ENCODE measurements at places on chromosomes 7 and 10.
A peak's percentile ranks its signal among the peaks of the same experiment; 100 is the strongest.

- no peak for DNase-seq
These were observed 296.4 kb downstream of the DGKB start for GRCh38 chr7:14606101-14606500.

GRCh38 chr10:1375346-1376170 is 319.4 kb downstream of the WDR37 start:
- DNase-seq = no peak

DNA sequence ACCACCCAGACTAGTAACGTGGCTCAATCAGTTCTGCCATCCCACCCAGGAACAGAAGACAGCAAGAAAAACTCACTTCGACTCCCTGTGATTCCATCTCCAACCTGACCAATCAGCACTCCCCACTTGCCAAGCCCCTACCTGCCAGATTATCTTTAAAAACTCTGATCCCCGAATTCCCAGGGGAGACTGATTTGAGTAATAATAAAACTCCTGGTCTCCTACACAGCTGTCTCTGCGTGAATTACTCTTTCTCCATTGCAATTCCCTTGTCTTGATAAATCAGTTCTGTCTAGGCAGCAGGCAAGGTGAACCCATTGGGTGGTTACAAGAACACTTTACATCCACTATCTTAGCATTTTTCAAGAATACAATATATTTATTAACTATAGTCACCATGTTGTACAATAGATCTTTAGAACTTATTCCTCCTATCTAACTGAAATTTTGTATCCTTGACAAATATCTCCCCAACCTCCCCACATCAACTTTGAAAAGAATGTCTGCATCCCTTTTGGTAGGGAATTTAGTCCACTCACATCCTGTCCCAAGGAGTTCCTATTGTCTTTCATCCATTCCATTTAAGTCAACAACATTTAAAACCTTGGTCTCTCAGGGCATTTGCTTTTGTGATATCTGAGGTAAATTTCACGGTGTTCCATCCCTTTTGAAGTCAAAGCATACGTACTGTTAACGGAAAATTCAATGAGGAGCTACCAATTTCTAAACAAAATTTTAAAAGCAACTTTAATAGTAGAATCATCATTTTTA is 163.7 kb downstream of the MACC1 start:
- DNase-seq = no peak

DNA sequence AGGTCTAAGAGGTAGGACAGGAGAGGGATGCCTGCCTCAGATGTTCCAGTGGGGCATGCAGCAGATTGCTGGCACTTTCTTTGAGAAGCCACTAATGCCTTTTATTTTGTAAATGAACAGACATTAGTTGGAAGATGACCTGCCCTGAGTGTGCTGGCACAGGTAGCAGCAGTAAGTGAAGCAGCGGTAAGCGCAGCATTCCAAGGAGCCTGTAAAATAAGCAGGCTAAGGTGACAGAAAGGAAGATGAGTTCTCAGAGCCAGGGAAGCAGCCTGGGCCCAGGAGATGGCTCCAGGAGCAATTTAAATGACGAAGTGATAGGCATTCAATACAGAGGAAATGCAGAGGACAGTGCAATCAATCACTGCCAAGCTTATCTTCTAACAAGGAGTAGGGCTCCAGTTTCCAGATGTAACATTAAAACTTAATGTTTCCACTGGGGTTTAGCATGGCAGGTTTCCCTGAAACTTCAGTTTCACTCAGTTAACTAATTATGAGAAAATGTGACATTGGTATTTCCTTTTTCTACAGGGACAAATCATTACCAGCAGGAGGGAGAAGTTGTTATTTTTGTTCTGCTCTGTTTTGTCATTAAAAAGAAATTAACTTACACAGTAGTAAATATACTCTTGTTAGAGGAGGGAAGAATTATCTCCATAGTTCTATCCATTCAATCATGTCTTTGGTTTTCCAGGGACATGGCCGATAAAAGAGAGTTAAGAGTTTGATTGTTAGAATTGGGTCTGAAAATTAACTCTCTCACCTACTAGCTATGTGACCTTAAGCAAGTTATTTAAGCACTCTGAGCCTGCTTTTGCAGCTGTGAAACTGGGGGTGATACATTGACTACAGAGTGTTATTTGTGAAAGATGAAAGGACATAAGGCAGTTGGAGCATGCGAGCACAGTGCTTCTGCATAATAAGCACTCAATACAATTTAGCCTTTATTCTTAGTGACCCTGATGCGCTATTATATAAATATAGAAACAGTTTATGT is 96.6 kb upstream of the PTN start:
- no peak for DNase-seq

GRCh38 chr7:41436139-41436538 is 266.8 kb downstream of the INHBA start:
- DNase-seq = no peak

- DNase-seq = no peak
These were observed 197.3 kb downstream of the CREB5 start for GRCh38 chr7:28609608-28610007.

- no peak for DNase-seq
These were observed 3.1 kb upstream of the PAPSS2 start for GRCh38 chr10:87656431-87657072.

GRCh38 chr7:123154231-123154860 is 45.4 kb downstream of the SLC13A1 start:
- DNase-seq = no peak

GRCh38 chr10:88182601-88182930 is 319.1 kb downstream of the PTEN start:
- no peak for DNase-seq

DNA sequence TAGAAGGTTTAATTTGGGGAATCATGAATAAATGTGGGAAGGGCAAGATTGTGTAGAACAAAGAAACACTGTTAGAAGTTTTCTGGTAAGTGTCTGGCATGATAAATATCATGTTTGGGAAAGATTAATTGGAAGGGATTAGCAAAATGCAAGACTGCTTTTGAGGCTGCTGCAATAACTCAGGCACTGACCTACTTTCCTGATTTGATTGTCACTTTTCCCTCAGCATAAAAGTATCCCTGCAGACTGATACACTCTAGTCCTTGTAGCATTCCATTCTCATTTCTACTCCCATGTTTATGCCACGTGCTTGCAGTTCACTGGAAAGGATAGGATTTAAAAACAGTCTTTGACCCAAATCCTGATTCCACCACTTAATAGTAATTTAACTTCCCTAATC is 303.3 kb upstream of the SEMA3A start:
- DNase-seq = no peak

DNA sequence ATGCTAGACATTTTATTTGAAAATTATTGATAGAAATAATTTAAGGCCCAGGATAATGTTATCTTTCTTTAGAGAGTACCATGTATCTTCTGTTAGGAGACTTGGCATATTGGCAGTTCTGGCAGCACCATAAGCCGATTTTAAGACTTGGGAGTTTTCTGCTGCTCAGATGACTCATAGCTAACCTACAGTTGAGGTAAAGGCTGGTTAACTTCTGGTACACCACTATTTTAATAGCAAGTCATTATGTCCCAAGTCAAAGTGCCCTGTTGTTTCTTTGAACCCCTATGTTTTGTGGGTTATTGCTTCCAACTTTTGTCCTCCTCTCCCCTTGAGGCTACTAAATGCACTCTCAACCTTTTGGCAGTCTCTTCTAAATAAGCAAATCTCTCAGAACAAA is 25.2 kb downstream of the ATRNL1 start:
- no peak for DNase-seq

DNA sequence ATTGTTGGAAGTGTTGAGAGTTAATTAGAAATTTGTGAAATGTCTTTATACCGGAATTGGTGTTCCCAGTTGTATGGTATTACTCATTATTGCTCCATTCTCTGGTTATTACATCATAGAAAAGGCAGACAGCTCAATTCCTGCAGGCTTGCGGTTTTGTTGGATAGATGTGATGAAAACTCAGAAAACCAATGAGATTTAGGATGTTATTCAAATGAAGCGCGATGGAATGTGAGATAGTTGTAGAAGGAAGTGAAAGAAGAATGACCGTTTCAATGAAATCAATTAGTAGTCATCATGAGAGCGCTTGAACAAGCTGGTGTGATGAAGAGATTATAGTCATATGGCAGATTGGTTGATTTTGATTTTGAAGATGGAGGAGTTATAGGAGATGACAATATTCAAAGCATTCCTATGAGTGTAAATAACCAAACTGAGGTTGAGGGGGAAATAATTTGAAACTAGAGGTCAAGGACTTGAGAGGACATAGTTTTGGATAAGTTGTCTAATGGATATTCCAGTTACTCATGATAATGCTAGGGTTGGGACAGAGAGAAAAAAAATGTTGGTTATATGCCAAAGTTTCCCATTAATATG is 991.5 kb downstream of the NRG3 start:
- DNase-seq = no peak

GRCh38 chr7:12297283-12298108 is 86.4 kb downstream of the TMEM106B start:
- DNase-seq = no peak

DNA sequence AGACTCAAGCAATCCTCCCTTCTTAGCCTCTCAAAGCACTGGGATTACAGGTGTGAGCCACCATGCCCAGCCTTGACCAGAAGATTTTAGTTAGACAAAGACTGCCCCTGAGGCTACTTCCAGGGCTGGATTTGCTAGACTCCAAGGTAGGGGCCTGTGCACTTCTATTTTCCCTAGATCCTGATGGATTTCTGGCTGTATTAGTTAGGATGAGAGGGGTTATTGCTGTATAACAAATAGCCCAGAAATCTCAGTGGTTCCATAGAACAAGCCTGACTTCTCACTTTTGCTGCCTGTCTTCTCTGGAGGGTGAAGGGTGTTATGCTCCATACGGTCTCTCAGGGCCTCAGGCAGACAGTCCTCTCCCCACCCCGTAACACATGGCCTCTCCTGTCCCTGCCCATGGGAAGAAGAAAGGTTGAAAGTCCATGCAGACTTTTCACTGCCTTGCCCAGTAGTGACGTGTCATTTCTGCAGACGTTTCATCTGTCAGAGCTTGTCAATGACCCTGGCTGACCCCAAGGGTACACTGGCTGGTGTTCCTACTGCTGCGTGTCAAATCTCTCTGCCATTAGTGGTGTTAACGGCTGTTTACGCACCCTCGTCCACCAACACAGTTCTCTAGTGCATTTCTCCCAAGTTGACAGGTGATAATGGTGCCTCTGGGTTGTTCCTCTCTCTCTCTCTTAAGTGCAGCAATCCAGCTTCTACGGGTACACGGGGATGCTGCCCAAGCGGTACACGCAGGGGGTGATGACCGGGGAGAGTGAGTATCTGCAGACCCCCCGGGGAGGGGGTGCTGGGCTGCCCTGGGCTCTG is 11.6 kb downstream of the SLC29A4 start:
- DNase-seq = no peak

GRCh38 chr10:97059006-97059871 is 126.5 kb downstream of the SLIT1 start:
- DNase-seq = no peak

DNA sequence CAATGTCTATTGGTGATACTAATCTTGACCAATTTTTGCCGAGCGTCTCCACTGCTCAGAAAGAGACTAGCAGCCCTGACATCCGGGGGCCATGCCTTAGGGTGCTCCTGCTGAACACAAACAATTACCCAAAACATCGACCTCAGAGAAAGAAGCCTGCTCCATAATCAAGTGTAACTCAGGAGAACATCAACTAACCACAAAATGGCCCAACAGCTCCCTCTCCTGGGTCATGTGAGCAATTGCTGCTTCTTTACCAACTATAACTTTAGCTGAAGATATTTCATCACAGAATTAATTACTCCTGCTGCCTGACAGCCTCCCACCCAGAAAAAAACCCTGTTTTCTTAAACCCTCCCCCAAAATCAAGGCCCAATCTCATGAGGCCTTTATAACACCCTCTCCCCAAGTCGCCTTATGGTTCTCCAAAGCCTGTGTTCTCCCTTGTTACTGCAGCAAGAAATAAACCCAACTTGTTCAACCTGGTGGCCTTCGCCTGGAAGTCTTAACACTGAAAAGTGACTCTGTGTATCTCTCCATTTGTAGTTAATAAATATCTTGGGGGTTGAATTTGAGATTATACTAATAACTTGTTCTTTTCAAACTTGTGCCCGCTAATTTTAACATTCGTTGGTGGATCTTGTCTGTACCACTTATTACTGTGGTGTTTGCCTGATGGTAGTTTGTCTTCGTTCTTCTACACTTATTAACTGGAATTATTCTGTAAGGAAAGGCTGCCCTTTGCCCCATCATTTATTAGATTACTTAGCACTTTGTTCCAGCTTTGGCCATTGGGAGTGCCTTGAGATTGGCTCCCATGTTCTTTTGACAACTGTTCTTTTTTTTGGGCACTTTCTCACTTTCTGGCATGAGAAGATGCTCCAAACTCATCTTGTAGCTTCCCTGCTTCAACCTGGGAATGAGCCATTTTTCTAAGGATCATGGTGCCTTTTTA is 21.2 kb upstream of the RAMP3 start:
- peak; percentile 64 for DNase-seq

GRCh38 chr10:11020548-11020942 is 2.9 kb downstream of the CELF2 start:
- no peak for DNase-seq

GRCh38 chr10:119542988-119543813 is 682 bp upstream of the RGS10 start:
- DNase-seq = peak; percentile 63

GRCh38 chr10:62390497-62391176 is 16.5 kb downstream of the ZNF365 start:
- DNase-seq = no peak

GRCh38 chr7:44796034-44796503 is 412 bp upstream of the PPIA start:
- no peak for DNase-seq

GRCh38 chr7:79781716-79782115 is 328.2 kb upstream of the MAGI2 start:
- no peak for DNase-seq

DNA sequence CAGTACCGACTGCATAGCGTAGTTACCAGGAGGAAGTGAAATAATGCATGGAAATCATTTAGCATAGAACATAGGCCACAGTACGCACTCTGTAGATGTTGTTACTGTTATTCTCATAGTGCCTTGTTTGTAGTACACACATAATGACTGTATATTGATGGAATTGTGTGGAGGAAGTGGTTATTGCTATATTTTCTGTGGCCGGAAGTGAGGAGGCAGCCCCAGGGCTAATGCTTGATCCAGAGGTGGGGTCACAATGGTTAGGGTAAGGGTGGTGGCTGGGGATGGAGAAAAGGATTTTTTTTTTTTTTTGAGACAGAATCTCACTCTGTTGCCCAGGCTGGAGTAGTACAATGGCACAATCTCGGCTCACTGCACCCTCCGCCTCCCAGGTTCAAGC is 4.5 kb upstream of the MGAM start:
- no peak for DNase-seq

DNA sequence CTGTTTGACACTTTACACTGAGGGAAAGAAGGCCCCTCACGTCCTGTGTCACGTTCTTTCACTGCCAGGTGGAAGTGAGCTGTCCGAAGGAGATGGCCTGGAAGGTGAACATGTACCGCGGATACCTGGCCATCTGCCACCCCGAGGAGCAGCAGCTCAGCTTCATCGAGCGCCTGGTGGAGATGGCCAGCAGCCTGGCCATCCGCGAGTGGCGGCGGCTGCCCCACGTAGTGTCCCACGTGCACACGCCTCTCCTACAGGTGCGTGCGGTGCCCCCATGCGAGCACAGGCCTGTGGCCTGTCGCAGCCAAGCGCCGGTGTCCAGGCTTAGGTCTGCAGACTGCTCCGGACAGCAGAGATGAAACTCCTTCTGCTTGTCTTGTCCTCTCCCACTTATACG is 103.4 kb downstream of the TRRAP start:
- no peak for DNase-seq

Measured in activated CD4-positive, alpha-beta T cell treated with anti-CD3 and anti-CD28 coated beads, Interleukin-2, amount 50 U/mL, for 4 hours (primary cell).